SJSA1 (cell line): ENCODE measurements at places on chromosomes 5 and 9. TPM values are rescaled to one million over a fixed set of nuclear protein-coding genes. Genes with fewer than 3 reads are reported as not detected.

The TMEM232 gene
- total RNA-seq: 2.1 TPM in 1 of 2 replicates, not detected in the other

The WHRN gene
- total RNA-seq: 0.50 and 1.4 TPM in 2 replicates

The PDZD2 gene
- 0.16 TPM in 1 of 2 replicates, not detected in the other for total RNA-seq

The PRUNE2 gene
- 0.09 and 2.2 TPM in 2 replicates for total RNA-seq

The IL13 gene
- total RNA-seq: not detected in 2 replicates

The IL7R gene
- 86.6 and 90.1 TPM in 2 replicates for total RNA-seq

The OR1J2 gene
- not detected in 2 replicates for total RNA-seq
